ENCODE measurements at places on chromosomes 7 and 10.

DNA sequence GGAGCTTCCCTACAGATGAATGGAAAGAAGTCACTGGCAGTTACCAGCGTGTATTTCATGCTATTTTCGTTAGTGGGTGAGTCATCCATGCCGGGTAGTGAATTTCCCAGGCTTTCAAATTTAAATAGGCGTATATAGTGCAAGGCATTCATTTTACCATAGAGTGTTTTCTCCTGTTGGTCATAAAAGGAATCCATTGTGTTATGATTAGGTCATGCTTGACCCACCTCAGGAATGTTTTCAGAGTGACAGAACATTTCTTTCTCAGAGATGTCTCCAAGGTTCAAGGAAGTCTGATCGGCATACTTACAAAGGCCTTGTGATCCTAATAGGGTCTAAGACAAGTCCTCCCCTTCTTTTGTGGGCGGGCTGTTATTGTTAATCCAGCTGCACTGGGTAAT is 110.7 kb downstream of the AKR1D1 start:
- no peak for DNase-seq

GRCh38 chr10:60703266-60704041 is 74.8 kb upstream of the CDK1 start:
- DNase-seq: no peak

- DNase-seq: no peak
These were observed 462.8 kb upstream of the ZWINT start for GRCh38 chr10:56823849-56824248.

DNA sequence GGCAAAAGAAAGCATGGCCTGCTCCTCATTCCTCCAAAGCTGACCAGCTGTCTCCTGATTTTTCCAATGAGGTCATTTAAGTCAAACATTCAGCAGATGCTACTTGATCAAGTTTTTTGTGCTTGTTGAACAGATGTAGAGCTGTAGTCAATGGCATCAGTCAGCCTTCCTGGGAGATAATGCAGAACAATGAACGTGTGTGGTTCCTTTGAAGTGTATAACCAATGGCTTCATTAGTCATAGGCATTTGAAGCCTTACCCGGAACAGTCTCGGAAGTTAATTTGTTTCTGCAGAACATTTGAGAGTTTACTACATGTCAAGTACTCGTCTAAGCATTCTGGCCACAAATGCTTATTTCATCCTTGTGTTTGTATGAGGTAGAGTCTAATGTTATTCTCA is 227.1 kb downstream of the ADRA2A start:
- DNase-seq: no peak

GRCh38 chr7:150398108-150398964 is 19.2 kb downstream of the ZNF775 start:
- no peak for DNase-seq

GRCh38 chr7:66877577-66878300 is 43.3 kb upstream of the TMEM248 start:
- no peak for DNase-seq

DNA sequence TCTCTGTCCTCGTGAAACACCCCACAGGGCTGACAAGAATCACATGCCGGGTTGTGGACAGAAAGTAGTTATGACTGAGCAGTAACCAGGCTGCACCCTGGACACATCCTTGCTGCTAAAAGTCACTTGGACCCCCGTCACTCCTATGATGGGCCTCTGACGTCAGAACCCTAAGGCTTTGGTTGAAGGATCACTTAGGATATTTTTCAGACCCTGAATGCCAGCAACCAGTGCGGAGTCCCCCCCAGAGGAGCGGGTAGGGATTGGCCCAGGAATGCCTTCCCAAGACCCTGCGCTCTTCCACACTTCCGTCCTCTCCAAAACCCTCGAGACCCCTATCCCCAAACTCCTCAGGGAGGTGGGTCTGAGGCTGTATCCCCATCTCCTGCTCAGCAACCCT is 52.1 kb downstream of the CFAP46 start:
- DNase-seq: no peak

DNA sequence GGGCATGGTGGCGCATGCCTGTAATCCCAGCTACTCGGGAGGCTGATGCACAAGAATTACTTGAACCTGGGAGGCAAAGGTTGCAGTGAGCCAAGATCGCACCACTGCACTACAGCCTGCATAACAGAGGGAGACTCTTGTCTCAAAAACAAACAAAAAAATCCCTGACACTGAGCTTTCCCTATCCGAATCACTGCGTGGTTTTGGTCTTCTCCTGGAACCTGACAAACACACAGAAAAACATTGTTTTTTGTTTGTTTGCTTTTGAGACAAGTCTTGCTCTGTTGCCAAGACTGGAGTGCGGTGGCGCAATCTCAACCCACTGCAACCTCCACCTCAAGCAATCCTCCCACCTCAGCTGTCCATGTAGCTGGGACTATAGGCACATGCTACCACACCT is 50.4 kb upstream of the PTPRN2 start:
- DNase-seq: no peak

DNA sequence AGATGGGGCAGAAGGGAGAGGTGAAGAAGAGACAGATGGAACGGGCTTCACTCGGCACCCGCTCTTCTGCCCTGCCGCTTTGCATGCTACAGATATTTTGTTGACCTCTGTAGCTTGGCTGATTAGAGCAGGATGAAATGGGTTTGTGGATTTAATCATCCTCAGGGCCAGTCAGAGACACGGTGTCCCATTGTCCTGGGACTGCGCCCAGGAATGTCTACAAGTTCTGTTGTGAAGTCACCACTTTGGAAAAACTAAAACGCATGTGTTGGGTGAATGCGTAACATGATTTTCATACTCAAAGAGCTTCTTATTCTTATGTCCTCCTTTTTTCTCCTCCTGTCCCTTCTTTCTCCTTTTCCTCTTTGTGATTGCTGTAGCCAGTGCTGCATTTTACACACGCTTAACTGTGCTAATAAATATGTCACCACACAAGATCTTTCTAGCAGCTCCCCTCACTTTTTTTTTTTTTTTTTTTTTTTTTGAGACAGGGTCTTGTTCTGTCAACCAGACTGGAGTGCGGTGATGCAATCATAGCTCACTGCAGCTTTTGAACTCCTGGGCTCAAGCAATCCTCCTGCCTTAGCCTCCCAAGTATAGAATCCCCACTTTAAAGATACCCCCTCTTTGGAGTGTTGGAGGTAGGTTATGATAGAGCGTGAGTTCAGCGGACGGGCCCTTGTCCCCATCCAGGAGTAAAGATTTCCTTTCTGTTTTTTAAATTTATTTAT is 3.4 kb downstream of the CPA4 start:
- no peak for DNase-seq

DNA sequence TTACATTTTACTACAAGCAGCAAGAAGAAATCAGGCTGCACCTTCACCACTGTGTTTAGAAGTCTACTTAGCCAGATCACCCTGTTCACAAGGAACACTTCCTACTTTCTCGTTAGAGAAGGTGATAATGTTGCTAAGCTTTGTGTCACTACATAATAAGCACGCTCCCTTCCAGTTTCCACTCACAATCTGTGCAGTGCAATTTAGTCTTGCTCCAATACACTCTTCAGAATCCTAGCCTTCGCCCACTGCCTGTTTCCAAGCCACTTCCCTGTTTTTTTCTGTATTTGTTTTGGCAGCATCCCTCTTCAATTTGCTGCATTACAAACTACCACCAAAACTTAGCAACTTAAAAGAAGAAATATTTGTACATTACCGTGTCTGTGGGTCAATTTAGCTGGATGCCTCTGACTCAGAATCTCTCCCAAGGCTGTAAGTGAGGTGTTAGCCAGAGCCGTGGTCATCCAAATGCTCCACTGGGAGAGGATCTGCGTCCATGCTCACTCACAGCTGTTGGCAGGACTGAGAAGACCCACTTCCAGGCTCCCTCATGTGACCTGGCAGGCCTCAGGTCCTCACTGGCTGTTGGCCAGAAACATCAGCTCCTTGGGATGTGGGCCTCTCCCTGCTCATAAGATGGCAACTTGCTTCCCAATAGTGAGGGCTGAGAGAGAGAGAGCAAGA is 110.4 kb downstream of the PON1 start:
- no peak for DNase-seq

GRCh38 chr7:93430917-93431588 is 143.5 kb downstream of the CALCR start:
- DNase-seq: no peak

DNA sequence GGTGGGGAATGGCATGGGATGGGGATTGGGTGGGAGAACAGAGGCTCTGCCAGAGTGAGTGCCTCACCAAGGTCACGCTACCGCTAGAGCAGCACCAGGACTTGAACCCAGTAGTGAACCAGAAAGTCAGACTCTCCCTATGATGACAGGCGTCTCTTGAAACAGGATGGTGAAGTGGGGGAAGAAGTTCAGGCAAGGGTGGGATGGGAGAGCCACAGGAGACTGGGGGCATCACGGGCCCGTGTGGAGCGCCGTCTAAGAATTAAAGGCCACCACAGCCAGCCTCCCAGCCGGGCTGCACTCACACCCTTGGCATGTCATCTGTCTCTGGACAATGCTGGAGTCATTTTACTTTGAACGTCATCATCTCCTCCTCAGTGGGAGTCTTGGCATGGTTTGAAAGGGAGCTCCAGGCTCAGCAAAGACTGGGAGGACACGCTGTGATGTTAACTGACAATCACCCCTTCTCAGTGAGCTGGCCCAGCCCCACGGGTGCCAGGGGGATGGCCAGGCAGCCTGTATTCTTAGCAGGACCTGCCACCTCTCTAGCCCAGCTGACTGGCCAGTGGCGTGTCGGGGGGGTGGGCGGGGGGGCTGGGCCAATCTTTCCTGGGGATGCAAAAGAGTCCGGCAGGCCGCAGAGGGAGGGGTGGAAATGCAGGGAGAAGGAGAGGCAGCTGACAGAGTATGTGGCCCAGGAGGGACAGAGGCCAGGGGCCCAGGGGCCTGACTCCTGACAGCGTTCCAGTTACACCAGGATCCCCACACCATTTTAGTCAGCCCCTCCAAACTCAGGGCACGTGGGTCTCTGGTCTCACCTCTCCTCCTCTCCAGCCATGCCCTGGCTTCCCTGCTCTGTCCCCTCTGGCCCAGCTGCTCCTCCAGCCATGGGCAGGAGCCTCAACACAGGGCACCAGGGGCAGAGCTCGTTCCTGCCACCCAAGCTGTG is 96.2 kb downstream of the VOPP1 start:
- no peak for DNase-seq

- DNase-seq: no peak
These were observed 12.4 kb upstream of the PLEKHA1 start for GRCh38 chr10:122362031-122362592.

- no peak for DNase-seq
These were observed 1.7 kb upstream of the VENTX start for GRCh38 chr10:133235932-133236331.

- no peak for DNase-seq
These were observed 187.3 kb upstream of the PLXDC2 start for GRCh38 chr10:19628767-19629560.

- DNase-seq: no peak
These were observed 36.9 kb downstream of the ASB13 start for GRCh38 chr10:5629303-5630111.

- no peak for DNase-seq
These were observed 118.1 kb downstream of the WDR11 start for GRCh38 chr10:120969219-120969645.

GRCh38 chr7:91550931-91551330 is 286.7 kb downstream of the FZD1 start:
- DNase-seq: no peak

GRCh38 chr10:43340619-43341018 is 30.8 kb upstream of the FXYD4 start:
- no peak for DNase-seq

DNA sequence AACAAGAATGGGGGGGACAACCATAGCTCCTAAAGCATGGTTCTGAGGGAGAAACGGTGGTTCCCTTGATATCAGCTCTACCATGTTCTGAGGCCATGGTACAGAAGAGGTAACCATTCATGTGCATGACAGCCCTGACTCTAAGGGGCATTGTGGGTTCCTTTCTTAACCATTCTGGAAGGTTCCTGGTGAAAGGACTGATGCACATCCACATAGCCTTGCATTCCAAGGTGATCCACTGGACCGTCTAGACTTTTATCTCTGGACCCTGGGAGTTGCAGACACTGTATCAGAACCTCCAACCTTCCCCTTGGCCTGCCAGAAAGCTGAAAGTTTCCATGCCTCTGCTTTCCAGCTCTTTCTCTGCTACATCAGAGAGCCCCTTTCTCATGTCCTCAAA is 344.3 kb downstream of the KCNMA1 start:
- no peak for DNase-seq

All from cortex of kidney (tissue), 1 donor.